ENCODE measurements at places on chromosomes 5 and 9. TPM values are rescaled to one million over a fixed set of nuclear protein-coding genes. Genes with fewer than 3 reads are reported as not detected.
A peak's percentile ranks its signal among the peaks of the same experiment; 100 is the strongest.

GRCh38 chr5:176810687-176811501 lies 535 bp downstream of the UNC5A start:
- H3K4me3 ChIP-seq = peak overlapping the region; percentile 25
- peaks cover 19% of the 10 kb centered on the region for H3K4me1 ChIP-seq
- H3K27me3 ChIP-seq = peaks cover 24% of the 10 kb centered on the region
- peak; percentile 37 for DNase-seq
- no peak overlapping the region for H3K27ac ChIP-seq

DNA sequence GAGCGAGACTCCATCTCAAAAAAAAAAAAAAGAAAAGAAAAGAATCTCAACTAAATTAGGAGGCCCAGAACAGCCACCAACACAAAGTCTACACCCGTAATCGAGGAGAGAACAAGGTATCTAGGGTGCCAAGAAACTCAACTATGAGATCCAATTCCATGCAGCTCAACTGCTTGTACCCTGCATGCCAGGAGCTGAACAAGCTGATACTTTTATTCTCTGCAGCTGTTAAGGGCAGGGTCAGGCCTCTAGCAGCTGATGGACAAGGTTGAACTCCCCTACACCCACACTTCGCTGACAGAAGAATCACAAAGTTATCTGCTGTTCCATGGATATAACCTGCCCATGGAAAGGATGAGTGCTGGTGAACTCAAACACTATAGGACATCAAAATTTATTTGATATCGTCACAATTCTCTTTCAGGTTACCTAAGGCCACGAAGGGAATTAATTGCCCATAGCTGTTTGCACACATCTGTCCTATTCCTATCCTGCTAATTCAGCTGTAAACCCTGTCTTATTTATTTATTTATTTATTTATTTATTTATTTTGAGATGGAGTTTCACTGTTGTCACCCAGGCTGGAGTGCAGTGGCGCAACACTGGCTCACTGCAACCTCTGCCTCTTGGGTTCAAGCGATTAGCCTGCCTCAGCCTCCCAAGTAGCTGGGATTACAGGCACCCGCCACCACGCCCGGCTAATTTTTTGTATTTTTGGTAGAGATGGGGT lies 20.7 kb downstream of the UBAP2 start:
- H3K27ac ChIP-seq = no peak overlapping the region
- H3K4me1 ChIP-seq = no peaks in the 10 kb centered on the region
- H3K36me3 ChIP-seq = peaks cover 14% of the 10 kb centered on the region
- H3K27me3 ChIP-seq = no peaks in the 10 kb centered on the region
- DNase-seq = no peak

GRCh38 chr9:91219557-91219956 lies 142.2 kb downstream of the AUH start:
- peak overlapping the region; percentile 28 for H3K27ac ChIP-seq
- no peaks in the 10 kb centered on the region for H3K27me3 ChIP-seq
- H3K36me3 ChIP-seq = no peaks in the 10 kb centered on the region
- no peak overlapping the region for H3K4me3 ChIP-seq
- H3K4me1 ChIP-seq = peaks cover 6% of the 10 kb centered on the region
- DNase-seq = no peak

DNA sequence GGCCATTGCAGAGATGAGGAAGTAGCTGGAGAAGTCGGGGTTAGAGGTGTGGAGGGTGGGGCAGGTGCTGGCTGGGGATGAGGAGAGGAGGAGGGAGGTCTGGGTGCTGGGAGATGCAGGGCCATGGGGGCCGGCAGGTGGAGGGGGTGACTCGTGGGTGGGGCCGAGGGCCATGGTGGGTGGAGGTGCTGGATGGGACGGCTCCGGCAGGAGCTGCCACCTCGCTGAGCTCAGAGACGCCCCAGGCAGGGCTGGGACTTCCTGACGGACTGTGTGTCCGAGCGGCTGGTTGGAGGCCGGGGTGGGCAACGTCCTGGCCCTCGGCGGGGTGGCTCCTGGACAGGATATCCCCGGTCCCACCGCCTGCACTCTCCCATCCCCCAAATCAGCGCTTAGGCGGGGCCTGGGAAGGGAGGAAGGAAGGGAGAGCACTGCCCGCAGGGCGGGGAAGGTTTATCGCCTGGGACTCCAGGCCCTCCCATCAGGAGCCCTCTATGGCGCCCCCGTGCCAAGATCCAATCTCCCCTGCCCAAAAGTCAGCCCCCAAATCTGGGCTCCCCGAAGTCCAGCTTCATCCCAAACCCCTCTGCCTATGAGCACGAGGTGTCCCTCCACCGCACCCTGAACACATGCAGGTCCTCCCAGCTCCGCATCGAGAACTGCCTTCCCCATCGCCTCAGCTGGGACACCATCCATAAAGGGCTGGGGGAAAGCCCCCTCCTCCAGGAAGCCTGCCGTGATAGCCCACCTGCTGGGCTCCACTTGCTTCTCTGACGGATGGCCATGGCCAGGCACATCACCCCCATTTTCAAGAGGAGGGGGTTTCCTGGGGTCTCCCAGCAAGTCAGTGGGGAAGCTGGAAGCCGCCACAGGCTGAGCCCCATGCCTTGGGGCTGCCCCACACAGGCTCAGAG lies 58.3 kb upstream of the NOTCH1 start:
- H3K36me3 ChIP-seq = no peaks in the 10 kb centered on the region
- peaks cover 38% of the 10 kb centered on the region for H3K4me1 ChIP-seq
- H3K27ac ChIP-seq = peak overlapping the region; percentile 49
- no peak overlapping the region for H3K4me3 ChIP-seq
- no peak for DNase-seq

The LAMC3 gene
- total RNA-seq = not detected

- no peak overlapping the region for H3K27ac ChIP-seq
- no peaks in the 10 kb centered on the region for H3K27me3 ChIP-seq
- peaks cover 48% of the 10 kb centered on the region for H3K36me3 ChIP-seq
- no peak for DNase-seq
- H3K4me3 ChIP-seq = no peak overlapping the region
These were observed 36.0 kb downstream of the SLC46A2 start for GRCh38 chr9:112854657-112855056.

- no peaks in the 10 kb centered on the region for H3K27me3 ChIP-seq
- no peak overlapping the region for H3K27ac ChIP-seq
- no peaks in the 10 kb centered on the region for H3K36me3 ChIP-seq
- H3K4me1 ChIP-seq = no peaks in the 10 kb centered on the region
- H3K4me3 ChIP-seq = no peak overlapping the region
These were observed 581.4 kb upstream of the PTPRD start for GRCh38 chr9:11194246-11194645.

DNA sequence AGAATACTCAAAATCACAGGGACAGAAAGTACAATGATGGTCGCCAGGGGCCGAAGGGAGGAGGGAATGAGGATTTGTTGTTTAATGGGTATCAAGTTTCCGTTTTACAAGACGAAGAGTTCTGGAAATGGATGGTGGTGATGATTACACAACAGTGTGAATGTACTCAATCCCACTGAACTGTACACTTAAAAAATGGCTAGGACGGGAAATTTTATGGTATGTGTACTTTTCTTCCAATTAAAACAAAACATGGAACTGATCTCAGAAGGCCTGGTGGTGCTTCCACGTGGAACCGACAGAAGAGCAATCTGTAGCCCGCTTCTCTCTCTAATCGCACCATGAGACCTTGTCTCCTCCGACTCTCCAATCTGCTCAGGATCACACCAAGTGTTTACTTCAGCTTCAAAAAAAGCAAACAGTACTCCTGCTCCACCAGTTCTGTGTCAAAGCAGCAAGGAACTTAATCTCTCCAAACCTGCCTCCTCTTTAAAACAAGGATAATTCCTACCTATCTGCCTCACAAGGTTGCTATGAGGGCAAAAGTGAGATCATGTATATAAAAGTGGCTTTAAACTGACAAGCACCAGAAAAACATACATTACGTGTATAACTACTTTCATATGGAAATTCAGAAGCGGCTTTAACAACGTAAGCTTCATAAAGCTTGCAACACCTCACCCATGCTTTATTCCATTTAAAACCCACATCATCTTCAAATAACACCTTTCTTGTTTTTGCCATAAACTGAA lies 2.1 kb downstream of the ECPAS start:
- peak overlapping the region; percentile 70 for H3K4me3 ChIP-seq
- peak; percentile 40 for DNase-seq
- H3K36me3 ChIP-seq = no peaks in the 10 kb centered on the region

DNA sequence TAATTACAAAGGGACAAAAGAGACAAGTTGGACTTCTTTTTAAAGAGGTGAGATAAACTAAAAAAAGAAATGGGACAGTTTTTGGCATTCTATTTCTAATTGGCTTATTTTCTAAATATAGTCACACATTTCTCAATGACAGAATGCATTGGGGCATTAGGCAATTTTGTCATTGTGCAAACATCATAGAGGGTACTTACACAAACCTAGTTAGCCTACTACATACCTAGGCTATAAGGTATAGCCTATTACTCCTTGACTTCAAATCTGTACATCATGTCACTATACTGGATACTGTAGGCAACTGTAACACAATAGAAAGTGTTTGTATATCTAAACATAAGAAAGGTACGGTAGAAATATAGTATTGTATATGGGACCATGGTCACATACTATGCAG lies 56.1 kb downstream of the LSM11 start:
- no peaks in the 10 kb centered on the region for H3K27me3 ChIP-seq
- DNase-seq = no peak
- peaks cover 72% of the 10 kb centered on the region for H3K36me3 ChIP-seq
- no peak overlapping the region for H3K27ac ChIP-seq
- H3K4me1 ChIP-seq = no peaks in the 10 kb centered on the region
- H3K4me3 ChIP-seq = no peak overlapping the region

The ITK gene
- total RNA-seq = 0.58 TPM

DNA sequence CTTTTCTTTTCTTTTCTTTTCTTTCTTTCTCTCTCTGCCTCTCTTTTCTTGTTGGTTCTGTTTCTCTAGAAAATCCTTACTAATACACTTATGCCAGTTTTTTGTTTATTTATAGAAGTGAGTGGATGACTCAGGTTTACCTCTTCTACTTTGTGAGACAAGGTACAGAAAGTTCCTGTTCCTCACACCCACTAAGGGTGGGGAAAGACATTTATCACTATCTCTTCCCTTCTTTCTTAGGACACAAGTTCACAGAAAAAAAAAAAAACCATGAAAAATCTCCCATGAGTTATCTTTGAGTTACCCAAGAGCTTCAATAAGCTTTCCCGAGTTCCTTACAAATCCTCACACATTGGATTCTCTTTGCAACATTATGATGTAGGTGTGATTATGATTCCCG lies 60.9 kb upstream of the CD180 start:
- no peaks in the 10 kb centered on the region for H3K36me3 ChIP-seq
- DNase-seq = no peak
- peaks cover 9% of the 10 kb centered on the region for H3K4me1 ChIP-seq
- H3K27ac ChIP-seq = peak overlapping the region; percentile 24
- no peak overlapping the region for H3K4me3 ChIP-seq

GRCh38 chr5:173564106-173564505 lies 52.3 kb downstream of the BOD1 start:
- peaks cover 9% of the 10 kb centered on the region for H3K27me3 ChIP-seq
- no peak for DNase-seq
- no peak overlapping the region for H3K27ac ChIP-seq
- H3K4me3 ChIP-seq = no peak overlapping the region

The PCDHA1 gene
- total RNA-seq = not detected

GRCh38 chr5:380701-381309 lies 59.3 kb downstream of the AHRR start:
- DNase-seq = no peak
- no peak overlapping the region for H3K4me3 ChIP-seq
- H3K4me1 ChIP-seq = no peaks in the 10 kb centered on the region
- H3K27ac ChIP-seq = no peak overlapping the region

- no peaks in the 10 kb centered on the region for H3K4me1 ChIP-seq
- no peak overlapping the region for H3K4me3 ChIP-seq
- no peak for DNase-seq
- no peaks in the 10 kb centered on the region for H3K27me3 ChIP-seq
These were observed 41.9 kb downstream of the MOCS2 start for GRCh38 chr5:53067641-53068040.

GRCh38 chr5:139744471-139745131 lies 51.0 kb upstream of the PSD2 start:
- H3K27ac ChIP-seq = no peak overlapping the region
- H3K4me3 ChIP-seq = no peak overlapping the region
- H3K36me3 ChIP-seq = no peaks in the 10 kb centered on the region
- peaks cover 43% of the 10 kb centered on the region for H3K4me1 ChIP-seq

- no peak overlapping the region for H3K27ac ChIP-seq
- no peaks in the 10 kb centered on the region for H3K4me1 ChIP-seq
- H3K36me3 ChIP-seq = no peaks in the 10 kb centered on the region
- peaks cover 43% of the 10 kb centered on the region for H3K27me3 ChIP-seq
These were observed 265.8 kb upstream of the IRX4 start for GRCh38 chr5:2148312-2149194.

The IL13 gene
- total RNA-seq = not detected

- H3K36me3 ChIP-seq = no peaks in the 10 kb centered on the region
- H3K27ac ChIP-seq = peak overlapping the region; percentile 98
- DNase-seq = peak; percentile 85
- H3K4me3 ChIP-seq = peak overlapping the region; percentile 60
- no peaks in the 10 kb centered on the region for H3K27me3 ChIP-seq
- peaks cover 33% of the 10 kb centered on the region for H3K4me1 ChIP-seq
These were observed 616 bp downstream of the ABL1 start for GRCh38 chr9:130835441-130836298.

GRCh38 chr9:121220996-121221663 lies 19.5 kb upstream of the RAB14 start:
- peaks cover 4% of the 10 kb centered on the region for H3K36me3 ChIP-seq
- DNase-seq = peak; percentile 40
- no peak overlapping the region for H3K4me3 ChIP-seq
- no peaks in the 10 kb centered on the region for H3K27me3 ChIP-seq
- H3K4me1 ChIP-seq = no peaks in the 10 kb centered on the region
- no peak overlapping the region for H3K27ac ChIP-seq

DNA sequence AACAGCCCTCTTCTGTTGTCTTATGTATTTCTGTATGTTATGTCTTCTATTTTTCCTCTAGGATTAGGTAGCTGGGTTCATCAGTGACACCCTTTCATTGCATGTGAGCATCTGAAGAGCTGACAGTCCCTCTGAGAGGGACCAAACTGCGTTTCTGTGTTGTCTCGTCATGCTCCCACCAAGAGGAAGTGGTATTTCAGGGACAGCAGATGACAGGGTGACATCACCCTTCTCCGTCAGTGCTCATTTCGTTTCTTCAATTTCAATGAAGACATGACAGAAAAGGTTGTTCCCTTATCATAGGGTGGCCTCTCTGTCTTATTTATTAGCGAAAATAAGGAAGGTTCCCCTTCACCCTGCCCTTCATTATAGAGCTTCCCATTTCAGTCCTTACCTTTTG lies 225.9 kb upstream of the NR4A3 start:
- no peaks in the 10 kb centered on the region for H3K36me3 ChIP-seq
- no peak overlapping the region for H3K27ac ChIP-seq
- peak; percentile 40 for DNase-seq
- no peak overlapping the region for H3K4me3 ChIP-seq
- no peaks in the 10 kb centered on the region for H3K27me3 ChIP-seq
- no peaks in the 10 kb centered on the region for H3K4me1 ChIP-seq

The PGM5 gene
- total RNA-seq = 145 TPM

- no peaks in the 10 kb centered on the region for H3K27me3 ChIP-seq
- DNase-seq = no peak
- H3K27ac ChIP-seq = no peak overlapping the region
- H3K4me1 ChIP-seq = no peaks in the 10 kb centered on the region
- H3K36me3 ChIP-seq = no peaks in the 10 kb centered on the region
These were observed 275.4 kb downstream of the EBF1 start for GRCh38 chr5:158824241-158824882.

Measured in stomach (tissue), 19 donors.